ENCODE measurements at places on chromosomes 12 and 14. TPM values are rescaled to one million over a fixed set of nuclear protein-coding genes. Genes with fewer than 3 reads are reported as not detected.

GRCh38 chr14:21024585-21025370 is at the start of gene NDRG2:
Gene NDRG2, minus strand, starts transcription at chr14:21025061. Its CDS starts 1,746 bp downstream, at chr14:21023315.
- DNase-seq, result no peak

- no peak for DNase-seq
Measured at GRCh38 chr12:123393747-123394146, 9.8 kb downstream of the KMT5A start.

DNA sequence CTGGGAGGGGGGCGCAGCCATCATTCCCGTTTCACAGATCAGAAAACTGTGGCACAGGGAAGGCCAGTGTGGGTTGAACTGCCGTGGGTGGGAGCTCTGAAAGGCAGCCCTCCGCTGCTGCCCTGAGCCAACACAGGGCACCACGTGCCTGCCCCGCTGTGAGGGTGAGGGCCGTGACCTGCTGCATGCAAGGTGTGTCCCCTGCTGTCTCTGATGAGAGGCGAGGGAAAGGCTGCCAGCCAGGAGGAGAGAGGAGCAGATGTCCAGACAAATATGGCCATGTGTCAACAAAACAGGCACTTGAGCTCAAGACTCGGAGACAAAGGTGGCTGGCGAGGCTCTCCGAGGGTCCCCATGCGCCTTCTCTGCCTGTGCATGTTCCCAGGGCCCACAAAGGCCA is 108.8 kb downstream of the RBM19 start:
- DNase-seq, result no peak

- DNase-seq, result no peak
Measured at GRCh38 chr14:85444635-85445034, 85.3 kb upstream of the FLRT2 start.

DNA sequence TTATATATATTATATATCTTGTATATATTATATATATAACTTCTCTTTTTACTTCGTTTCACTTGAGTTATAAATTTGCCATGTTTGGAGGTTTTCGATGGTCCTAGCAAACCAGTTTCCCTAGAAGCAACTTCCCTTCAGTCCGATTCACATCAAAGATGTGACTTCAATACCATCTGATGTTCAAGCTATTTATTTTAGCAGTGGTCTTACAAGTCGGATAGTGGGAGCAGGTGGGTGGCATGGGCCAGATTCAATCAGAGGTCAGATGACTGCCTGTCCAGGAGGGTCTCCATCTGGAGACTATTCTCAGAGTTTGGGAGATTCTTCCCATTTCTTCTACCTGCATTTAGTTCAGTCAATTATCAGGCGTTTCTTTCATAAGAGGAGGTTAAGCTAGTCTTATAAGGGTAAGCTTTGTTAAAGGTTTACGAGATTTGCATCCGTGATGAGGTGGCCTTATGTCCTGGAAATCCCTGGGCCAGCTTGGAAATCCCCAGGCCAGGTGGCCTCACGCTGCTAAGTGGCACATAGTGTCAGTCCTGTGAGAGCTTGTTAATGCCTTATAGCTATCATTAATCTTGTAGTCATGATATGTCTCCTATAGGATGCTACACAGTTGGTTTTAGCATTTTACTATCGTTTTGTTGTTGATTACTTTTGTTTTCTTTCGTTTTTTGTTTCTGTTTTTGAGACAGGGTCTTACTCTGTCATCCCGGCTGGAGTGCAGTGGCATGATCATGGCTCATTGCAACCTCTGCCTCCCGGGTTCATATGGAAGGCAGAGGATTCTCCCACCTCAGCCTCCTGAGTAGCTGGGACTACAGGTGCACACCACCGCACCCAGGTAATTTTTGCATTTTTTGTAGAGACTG is 145.8 kb downstream of the BICD1 start:
- DNase-seq, result no peak

DNA sequence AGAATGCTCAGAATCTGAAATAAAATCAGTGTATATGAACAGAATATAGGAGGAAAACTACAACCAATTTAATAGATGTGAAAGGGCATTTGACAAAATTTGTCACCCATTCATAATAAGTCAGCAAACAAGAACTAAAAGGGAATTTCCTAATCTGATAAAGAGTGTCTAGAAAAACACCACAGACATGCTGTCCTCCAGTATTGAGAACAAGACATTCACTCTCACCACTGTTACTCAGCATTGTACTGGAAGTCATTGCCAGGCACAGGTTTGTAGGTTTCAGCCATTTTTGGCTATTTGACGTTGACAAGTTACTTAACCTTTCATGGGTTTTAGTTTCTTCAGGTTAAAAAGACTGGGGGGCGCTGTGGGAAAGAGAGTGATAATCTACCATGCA is 13.2 kb downstream of the EIF2S1 start:
- DNase-seq, result no peak

DNA sequence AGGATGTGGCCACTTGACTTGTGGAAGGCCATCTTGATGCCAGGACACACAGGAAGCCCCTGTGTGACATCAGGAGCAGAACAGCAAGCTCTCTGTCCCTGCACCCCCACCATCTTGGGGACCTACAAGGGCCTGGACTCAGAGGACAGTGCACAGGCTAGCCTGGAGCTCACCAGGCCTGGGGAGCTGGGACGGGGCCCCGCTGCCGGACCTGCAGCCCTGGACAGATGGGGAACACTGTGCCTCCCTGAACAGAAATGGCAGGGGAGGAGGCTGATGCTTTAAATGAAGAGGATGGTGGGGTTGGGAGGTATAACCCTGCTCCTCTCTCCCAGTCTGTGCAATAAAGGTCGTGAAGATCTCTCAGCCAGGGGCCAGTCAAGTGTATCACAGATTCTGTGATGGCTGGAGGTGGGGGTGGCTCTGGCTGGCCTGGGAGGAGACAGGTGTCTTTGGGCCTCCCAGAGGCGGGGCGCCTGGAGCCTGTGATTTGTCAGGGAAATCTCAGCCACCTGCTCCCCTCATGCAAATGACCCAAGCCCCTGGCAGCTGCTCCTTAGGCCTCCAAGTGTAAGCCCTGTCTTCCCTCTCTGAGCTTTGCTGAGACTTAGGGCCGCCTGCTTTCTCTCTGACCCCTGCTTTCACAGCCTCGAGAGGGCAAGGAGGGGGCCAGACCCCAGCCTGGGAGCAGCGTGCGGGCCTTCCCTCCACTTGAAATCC is 1.1 kb upstream of the GNB3 start:
- DNase-seq, result no peak

DNA sequence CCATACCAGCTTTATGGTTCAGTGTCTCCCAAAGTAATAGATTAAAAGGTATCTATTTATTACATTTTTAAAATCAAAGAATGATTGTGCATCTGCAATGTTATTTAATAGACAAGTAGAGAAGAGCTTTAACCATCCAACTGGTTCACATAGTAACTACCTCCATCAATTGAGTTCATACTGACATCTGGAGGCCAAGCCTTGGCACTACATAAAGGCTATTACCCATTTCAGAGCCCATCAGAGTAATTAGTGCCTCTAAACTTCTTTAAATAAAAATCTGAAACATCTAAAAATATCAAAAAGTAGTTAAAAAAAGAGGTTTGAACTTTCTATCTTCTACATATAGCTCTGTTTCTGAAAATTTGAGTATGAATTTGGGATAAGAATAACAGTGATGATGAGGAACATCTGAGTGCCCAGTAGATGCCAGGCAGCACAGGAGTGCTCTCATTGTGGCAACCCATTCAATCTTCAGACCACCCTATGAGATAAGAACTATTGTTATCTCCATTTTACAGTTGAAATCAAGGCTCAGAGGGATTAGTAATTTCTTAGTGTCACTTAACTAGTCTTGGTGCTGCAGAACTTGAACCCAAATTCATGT is 132.9 kb upstream of the DAAM1 start:
- no peak for DNase-seq

DNA sequence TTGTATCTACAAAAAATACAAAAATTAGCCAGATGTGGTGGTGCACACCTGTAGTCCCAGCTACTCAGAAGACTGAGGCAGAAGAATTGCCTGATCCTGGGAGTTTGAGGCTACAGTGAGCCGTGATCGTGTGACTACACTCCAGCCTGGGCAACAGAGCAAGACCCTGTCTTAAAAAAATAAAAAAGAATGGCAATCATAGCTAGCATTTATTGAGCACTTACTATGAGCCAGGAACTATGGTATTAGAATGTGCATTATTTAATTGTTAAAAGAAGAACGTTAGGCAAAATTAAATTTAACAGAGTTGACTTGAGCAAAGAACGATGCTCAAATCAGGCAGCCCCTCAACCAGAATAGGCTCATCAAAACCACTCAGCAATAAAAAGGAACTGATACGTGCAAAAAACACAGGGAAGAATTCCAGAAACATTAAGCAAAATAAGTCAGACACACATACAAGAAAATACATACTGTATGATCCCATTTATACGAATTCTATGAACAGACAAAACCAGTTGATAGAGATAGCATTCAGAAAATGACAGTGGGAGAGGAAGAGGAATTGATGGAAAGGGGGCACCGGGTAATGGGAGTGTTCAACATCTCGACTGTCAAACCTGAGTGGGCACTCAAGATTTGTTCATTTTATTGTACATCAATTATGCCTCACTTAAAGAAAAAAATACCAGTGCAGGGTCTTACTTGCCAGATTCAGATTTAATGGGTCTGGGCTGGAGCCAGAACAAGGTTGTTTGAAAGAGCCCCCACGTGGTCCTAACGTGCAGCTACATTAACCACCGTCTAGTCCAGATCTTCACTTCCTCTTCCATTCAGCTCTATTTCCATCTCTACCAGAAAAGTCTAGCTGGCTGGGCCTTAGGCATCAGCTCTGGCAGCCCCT is 8.0 kb downstream of the SCNN1A start:
- DNase-seq, result no peak

- DNase-seq, result no peak
Measured at GRCh38 chr14:28102814-28103213, 663.8 kb upstream of the FOXG1 start.

DNA sequence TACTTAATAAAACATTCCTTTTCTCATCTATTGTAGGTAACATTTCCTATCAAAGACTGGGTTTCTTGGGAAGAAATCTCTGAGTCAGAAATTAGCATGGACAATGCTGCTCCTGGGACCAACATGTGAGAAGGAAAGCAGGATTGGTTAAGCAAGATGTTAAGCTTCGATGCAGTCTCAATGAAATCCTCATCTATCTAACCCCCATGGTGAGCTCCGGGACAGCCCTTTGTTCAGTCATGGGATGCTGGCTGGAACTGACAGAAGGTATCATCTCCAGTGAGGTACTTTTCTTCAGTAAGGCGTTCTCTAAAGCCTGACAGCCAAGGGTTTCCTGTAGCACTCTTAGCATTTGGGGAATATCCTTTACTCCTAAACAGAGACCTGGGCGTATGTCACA is 82.8 kb upstream of the SINHCAF start:
- DNase-seq, result no peak

DNA sequence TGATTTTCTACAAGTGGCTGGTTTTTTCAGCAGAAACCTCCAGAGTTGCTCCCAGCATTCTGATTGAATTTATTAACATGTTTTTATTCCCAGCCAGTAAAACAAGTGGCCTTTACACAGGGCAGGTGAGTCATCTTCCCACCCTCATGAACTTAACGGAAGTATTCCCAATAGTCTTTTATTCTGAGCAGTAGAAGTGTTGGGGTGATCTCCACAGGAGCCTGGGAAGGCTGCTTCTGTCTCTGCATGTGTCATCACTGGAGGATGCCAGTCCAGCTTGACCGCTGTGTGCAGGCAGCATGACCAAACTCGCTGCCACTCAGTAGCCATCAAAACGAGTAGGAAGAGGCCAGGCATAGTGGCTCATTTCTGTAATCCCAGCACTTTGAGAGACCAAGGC is 13.4 kb upstream of the DNAH10 start:
- DNase-seq, result no peak

GRCh38 chr12:119169150-119169549 is 9.6 kb upstream of the HSPB8 start:
- DNase-seq, result no peak

GRCh38 chr12:127548123-127548553 is 718.8 kb upstream of the TMEM132C start:
- no peak for DNase-seq

GRCh38 chr12:121172145-121172544 is 37.8 kb upstream of the P2RX4 start:
- no peak for DNase-seq

DNA sequence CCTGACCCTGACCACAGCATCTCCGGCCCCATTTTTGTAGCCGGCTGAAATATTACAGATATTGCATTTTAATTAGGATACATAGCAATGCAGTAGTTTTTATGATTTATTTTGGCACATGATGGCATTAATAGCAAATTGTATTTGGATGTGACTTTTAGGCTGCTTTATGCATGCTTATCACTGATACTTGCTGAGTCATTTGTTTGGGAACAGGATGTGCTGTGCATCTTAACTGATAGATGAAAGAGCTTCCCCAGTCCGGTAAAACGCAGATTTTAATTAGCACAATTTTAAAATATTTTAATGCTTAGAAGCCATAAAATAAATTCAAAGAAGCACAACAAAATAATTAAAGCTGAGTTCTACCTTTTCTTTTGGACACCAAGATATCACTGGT is 90.7 kb downstream of the OTOGL start:
- no peak for DNase-seq

- no peak for DNase-seq
Measured at GRCh38 chr14:74240794-74241651, 1.8 kb downstream of the VSX2 start.

- no peak for DNase-seq
Measured at GRCh38 chr14:106491851-106492250, 965.5 kb downstream of the TMEM121 start.

DNA sequence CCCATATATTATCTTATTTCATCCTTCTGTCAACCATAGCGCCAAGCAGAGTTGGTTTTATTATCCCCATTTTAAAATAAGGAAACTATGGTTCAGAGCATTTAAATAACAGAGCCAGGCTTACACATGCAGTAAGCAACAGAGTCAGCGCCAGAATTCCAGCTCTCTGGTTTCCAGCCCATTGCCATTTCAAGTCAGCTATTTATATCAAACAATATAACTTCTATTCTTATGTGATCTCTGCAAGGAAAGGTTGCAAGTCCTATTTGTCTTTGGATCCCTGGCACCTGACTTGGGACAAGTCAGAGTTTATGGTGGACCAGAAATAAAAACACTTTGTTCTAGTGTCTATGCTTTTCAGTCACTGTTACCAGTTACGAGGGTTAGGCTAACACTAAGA is 174.1 kb upstream of the EEA1 start:
- no peak for DNase-seq

- no peak for DNase-seq
Measured at GRCh38 chr12:6953442-6954315, 2.5 kb downstream of the PTPN6 start.

- DNase-seq, result no peak
Measured at GRCh38 chr12:12791756-12792369, 6.4 kb downstream of the APOLD1 start.

Gene INSM2
- total RNA-seq, result not detected

Gene ELK3
- total RNA-seq, result 70.6 TPM

Gene LALBA
- not detected for total RNA-seq

Gene CACNA1C
- total RNA-seq, result 0.47 TPM

Gene PLXNC1
- total RNA-seq, result 0.99 TPM

Gene KRT85
- not detected for total RNA-seq

Gene DDN
- 0.12 TPM for total RNA-seq

Gene CAPZA3
- not detected for total RNA-seq

Gene NUMB
- total RNA-seq, result 72.4 TPM

Gene LGMN
- 109 TPM for total RNA-seq

Gene CHGA
- 0.29 TPM for total RNA-seq

Gene USP44
- 0.41 TPM for total RNA-seq

Gene P2RX7
- total RNA-seq, result 4.2 TPM

Gene RAD51AP1
- 4.1 TPM for total RNA-seq

All from glomerular endothelial cell (primary cell).